Adipose tissue (tissue), 3 donors: ENCODE measurements at places on chromosomes 11 and 22. TPM values are rescaled to one million over a fixed set of nuclear protein-coding genes. Genes with fewer than 3 reads are reported as not detected.

ADAMTS8 gene
- polyA plus RNA-seq: 0.67 TPM

SCGB2A2 gene
- 0.22 TPM for polyA plus RNA-seq

MYRF gene
- 4.0 TPM for polyA plus RNA-seq

NAALADL1 gene
- polyA plus RNA-seq: 3.1 TPM

IGLL1 gene
- not detected for polyA plus RNA-seq

BCO2 gene
- 0.98 TPM for polyA plus RNA-seq

CBL gene
- polyA plus RNA-seq: 5.8 TPM
